ENCODE measurements at places on chromosomes 4 and X.

- no peak for DNase-seq
Measured at GRCh38 chr4:101944649-101945048, 154.1 kb downstream of the BANK1 start.

DNA sequence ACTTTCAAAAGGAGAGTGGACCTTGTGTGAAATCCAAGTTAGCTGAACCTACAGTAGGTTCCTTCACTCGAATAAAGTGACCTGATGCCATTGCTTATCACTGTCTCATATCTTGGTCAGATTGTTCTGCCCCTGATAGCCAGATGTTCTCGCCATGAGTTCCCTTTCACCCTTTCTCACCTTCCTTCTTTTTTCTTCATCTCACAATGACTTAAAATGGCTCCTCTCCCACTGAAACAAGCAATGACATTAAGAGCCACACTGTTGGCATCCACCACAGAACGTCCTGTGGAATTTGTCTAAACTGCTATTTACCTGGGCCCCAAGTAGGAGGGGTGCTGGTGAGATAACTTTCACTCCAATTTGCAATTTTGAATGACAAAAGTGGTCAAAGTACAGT lies 227.6 kb upstream of the PPP1R2C start:
- DNase-seq, result no peak

- no peak for DNase-seq
Measured at GRCh38 chr4:113086172-113086695, 36.8 kb downstream of the ANK2 start.

GRCh38 chr4:1839282-1839681 lies 16.7 kb downstream of the LETM1 start:
- DNase-seq, result no peak

DNA sequence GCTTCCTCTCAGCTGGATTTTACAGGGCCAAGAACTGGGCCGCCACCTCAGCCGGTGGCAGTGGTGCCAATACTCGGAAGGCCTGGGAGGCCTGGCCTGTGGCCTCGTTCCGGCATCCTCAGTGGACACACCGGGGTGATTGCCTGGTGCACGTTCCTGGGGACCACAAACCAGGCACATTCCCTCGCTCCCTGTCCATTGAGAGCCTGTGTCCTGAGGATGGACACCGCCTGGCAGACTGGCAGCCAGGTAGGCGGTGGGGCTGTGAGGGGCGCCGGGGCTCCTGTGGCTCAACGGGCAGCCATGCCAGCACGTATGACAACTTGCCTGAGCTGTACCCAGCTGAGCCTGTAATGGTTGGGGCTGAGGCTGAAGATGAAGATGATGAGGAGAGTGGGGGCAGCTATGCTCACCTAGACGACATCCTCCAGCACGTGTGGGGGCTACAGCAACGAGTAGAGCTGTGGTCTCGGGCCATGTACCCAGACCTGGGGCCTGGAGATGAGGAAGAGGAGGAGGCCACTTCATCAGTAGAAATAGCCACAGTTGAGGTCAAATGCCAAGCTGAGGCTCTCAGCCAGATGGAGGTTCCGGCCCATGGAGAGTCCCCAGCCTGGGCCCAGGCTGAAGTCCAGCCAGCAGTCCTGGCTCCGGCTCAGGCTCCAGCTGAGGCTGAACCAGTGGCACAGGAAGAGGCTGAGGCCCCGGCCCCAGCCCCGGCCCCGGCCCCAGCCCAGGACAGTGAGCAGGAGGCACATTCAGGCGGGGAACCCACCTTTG lies 70.4 kb downstream of the STARD8 start:
- no peak for DNase-seq
